GOT3 (cell line): ENCODE measurements at places on chromosomes 2 and 18.

DNA sequence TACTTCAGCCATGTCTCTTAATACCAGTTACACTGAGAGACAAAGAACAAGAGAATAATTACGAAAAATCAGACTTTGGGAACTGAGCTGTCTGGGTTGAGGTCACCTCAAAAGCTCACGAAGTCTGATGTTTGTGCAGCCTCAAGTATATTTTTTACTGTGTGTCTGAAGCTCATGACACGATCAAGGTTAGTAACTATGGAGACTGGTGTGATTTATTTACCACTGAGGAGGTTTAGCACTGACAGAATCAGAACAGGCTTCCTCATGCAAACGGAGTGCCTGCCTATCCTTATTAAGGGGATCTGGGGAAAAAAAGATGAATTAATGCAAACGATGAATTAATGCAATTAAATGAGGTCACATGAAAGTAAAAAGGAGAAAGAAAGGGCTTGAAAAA is 61.1 kb upstream of the RAPH1 start:
- DNase-seq: no peak

- DNase-seq: no peak
Measured at GRCh38 chr2:231174211-231174651, 24.2 kb upstream of the ARMC9 start.

- no peak for DNase-seq
Measured at GRCh38 chr2:215487002-215487372, 51.1 kb upstream of the FN1 start.

DNA sequence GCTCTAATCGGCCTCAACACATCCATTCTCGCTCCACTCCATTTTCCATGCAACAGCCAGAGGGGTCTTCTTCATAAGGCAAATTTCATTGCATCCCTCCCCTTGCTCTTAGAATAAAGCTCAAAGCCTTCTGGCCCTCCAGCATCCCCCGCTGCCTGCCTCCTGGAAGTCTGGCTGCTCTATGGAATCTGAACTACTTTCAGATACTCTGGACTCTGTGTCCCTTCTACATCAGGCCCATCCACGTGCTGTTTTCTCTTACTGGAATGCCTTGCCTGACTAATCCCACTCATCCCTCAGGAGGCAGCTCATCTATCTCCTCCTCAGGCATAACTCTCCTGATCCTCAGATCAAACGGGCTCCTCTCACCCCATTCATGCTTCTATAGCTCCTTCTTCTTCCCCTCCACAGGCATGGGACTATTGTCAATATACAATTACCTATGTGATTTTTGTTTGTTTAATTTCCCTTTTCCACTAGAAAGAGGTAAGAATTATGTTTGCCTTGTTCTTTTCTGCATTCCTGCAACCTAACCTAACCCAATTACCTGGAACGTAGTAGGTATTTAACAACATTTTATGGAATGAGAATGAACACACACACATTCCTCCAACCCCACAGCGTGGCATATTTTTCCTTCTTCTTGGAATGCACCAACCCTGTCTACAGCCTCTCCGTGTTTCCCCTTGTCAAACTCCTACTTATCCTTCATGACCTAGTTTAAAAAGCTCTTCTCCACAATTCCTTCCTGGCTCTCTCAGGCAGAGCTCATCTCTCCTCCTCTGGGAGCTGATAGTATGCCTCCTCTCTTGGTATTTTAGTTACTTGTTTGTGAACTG is 49.5 kb downstream of the LBH start:
- no peak for DNase-seq

DNA sequence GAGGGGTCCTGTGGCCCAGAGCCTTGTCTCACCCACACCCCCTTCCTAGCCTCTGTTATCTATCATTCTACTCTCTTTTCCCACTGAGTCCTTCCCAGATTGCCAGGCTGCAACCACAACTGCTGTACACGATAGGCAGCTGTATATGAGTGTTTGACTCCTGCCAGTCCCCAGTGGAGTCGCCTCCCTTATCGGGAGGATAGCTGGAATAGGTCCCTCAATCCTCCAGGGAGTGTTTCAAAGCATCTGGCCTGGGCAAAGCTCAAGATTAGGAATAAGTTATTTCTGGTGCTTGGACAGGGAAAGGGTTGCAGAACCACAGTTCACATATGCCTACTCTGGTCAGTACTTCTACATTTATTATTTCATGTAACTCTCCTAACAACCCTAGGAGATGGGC is 4.8 kb downstream of the MSGN1 start:
- DNase-seq: no peak

- DNase-seq: no peak
Measured at GRCh38 chr2:26651799-26652198, 10.6 kb upstream of the CIB4 start.

- no peak for DNase-seq
Measured at GRCh38 chr2:240994171-240994896, 4.1 kb upstream of the SNED1 start.

- no peak for DNase-seq
Measured at GRCh38 chr2:2570871-2571270, 239.8 kb upstream of the MYT1L start.

- DNase-seq: no peak
Measured at GRCh38 chr2:43280994-43281393, 54.6 kb upstream of the ZFP36L2 start.

GRCh38 chr2:202910698-202911097 is 775 bp downstream of the WDR12 start:
- DNase-seq: no peak

DNA sequence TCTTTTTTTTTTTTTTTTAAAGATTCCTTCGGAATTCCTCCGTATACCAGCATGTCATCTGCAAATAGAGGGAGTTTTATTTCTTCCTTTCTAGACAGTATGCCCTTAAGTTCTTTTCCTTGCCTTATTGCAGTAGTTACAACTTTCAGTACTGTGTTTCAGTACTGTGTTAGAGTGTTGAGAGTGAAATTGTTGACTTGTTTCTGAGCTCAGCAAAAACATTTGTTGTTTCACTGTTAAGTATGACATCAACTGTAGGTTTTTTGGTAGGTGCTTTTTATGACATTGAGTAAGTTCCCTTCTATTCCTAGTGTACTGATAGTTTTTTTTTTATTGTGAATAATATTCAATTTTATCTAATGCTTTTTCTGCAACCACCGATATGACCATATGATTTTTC is 43.9 kb downstream of the ACVR2A start:
- no peak for DNase-seq

- no peak for DNase-seq
Measured at GRCh38 chr2:1990151-1990589, 245.9 kb upstream of the PXDN start.

- DNase-seq: no peak
Measured at GRCh38 chr2:12733846-12734245, 17.1 kb downstream of the TRIB2 start.

DNA sequence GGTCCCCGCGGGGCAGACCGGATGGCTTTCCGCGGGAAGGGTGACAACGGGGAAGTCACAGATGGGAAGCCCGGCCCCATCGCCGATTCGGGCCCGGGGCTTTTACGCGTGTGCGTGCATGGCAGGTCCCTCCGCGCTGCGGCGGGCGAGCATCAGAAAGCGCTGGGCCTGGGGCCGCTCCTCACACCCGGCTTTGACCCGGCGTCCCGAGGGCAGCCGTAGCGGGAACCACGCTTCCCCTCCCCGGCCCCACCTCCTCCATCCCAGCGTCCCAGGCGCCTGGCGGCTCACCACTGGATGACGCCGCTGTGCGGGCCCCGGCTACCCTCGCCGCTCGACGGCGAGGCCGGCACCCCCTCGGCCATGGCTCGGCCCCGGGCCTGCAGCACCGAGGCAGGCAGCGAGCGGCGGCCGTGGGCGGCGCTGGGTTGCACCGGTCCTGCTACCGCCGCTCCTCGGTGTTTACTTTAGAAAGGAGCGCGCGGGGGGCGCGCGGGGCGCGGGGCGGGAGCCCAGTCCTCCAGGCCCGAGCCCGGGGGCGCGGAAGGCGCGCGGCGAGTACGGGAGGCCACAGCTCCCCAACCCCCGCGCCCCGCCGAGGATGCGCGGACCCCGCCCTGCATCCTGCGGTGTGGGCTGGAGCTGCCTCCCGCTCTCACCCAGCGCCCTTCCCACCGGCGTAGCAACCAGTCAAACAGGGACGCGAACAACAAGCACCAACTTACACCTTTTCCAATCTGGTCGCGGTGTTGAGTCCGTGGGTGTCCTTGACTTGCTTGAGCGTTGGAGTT is 806 bp downstream of the RFX8 start:
- DNase-seq: no peak

GRCh38 chr2:192243488-192243887 is 48.8 kb upstream of the TMEFF2 start:
- no peak for DNase-seq

DNA sequence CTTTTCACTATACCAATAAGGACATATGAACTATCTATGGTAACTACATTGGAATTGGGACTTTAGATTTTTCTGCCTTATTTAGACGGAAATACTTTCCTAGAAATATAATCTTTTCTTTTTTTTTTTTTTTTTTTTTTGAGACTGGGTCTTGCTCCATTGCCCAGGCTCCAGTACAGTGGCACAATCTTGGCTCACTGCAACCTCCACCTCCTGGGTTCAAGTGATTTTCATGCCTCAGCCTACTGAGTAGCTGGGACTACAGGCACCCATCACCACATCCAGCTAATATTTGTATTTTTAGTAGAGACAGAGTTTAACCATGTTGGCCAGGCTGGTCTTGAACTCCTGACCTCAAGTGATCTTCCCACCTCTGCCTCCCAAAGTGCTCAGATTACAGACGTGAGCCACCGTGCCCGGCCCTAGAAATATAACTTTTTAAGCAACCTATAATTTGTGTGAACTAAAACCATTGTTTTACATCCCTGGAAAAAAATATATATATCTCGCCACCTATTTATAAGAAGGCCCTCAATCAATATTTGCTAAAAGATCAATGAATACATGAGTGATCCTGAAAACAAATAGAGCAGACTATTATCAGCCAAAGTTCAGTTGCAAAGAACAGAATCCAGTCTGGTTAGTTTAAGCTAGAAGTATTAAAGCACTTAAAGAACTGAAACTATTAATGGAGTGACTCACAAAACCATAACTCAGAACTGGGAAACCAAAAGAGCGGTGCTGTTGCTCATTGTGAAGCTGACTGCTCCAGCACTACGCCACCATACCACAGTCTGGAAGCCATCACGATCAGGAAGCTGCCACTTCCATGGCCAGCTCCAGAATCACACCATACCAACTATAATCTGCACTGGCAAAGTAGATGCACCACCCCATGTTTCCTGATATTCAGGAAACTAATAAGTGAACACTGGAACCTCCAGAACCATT is 8.4 kb upstream of the HNRNPLL start:
- no peak for DNase-seq

DNA sequence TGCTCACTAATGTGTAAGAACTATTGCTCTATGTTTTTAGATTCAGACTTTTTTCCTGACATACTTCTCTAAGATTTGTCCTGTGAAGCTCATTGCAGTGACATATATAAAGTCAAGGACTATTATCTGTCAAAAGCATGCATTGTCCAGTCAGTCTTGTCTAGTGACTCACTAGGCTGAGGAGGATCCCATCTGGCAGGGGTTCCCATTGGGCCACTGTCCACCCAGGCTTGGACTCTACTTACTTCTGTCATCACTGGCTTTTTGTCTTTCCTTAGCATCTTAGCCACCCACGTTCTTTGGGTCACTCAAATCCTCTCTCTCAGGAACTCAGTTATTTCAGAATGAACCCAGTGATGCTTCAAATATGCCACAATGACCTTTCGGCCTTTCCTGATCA is 132.6 kb upstream of the NABP1 start:
- DNase-seq: no peak

- no peak for DNase-seq
Measured at GRCh38 chr18:66078925-66079800, 328.4 kb downstream of the CDH7 start.

DNA sequence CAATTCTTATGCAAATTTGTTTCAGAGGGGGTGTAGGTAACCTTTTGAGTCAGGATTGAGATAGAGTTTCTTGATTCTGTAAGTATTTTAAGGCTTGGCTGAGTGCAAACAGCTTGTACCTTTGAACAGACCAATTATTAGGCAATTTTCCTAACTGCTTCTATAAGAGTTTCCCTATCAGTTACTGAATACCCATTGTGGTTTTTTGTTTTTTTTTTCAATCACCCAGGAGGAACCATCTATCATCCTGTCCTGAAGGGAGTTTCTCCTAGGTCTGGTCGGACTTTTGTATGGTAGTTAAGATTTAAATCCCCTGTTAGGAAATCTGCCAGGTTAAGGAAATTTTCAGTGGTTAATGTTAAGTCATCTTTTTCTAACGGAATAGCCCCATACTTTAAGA is 319.4 kb upstream of the SLC39A10 start:
- no peak for DNase-seq

GRCh38 chr2:159226059-159226461 is 60.4 kb downstream of the WDSUB1 start:
- DNase-seq: no peak

DNA sequence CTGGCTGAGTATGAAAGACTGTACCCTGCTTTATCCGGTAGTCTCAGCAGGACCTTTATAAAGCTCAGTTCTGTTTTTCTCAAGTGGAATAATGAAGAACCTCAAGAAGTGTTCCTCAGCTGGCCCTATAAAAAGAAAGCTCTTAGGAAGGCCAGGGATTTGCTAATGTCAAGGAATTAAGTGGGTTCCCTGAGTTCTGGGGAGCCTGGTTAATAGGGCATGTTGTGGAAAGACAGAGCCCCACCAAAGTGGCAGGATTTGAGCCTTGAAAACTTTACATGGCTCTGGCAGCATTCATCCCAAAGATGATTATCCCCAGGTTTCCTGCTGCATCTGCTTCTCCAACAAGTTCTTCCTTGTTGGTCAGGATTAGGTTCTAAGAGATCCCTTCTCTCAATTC is 6.9 kb upstream of the DYSF start:
- no peak for DNase-seq

DNA sequence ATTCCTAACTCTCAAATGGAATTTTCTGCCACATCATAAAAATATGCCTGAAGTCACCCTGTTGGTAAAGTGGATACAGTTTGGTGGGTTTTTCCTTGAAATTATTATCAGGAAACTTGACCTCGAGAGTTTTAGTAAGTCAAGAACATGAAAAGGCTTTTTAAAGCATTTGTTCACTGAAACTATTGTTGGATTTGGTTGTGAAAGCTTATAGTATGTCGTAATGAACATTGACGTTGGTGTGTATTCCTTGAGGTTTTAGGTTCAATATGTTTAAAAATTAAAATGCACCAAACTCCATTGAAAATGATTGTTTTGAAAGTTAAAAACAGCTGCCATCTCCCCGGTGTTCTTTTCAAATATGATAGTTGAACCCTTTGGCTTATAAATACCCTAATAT is 30.8 kb downstream of the AOX1 start:
- DNase-seq: no peak

DNA sequence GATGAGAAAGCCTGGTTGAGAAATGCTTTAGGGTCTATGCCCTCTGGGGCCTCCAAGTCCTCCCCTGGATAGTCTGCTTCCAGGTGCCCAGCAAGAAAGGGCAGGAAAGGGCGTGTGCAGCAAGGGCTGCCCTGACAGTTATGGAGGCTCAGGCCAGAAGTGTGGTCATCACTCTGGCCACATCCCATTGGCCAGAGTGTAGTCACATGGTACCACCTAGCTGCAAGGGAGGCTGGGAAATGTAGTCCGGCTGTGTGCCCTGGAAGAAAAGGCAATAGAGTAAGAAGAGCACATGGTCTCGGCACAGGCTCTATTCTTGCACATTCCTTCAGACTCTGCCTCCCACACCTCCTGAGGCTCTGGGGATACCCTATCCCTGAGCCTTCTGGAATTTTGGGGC is 35.7 kb downstream of the ODC1 start:
- DNase-seq: no peak
